ENCODE measurements at places on chromosomes 12 and 14.

DNA sequence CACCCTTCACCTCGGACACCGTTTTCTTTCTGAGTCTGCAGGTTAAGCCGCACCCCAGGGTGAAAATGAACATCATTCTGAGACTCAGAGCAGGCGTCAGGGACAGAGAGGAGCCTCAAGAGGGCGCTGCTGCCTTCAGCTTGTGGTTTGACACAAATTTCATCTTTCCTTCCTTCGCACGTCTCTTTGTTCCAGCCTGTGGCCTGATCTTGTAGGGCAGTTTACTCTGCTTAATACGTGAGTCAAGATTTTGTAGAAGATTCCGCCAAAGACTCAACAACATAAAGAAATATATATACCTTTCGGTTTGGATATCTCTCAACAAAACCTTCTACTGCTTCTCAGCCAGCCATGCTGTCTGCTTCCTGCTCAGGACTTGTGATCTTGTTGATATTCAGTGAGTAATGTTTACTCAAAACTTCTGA, 329.3 kb upstream of the OR4E1 start:
- no peak for DNase-seq
- no peak overlapping the region for H3K27ac ChIP-seq
- no peaks in the 10 kb centered on the region for H3K27me3 ChIP-seq
- no peak overlapping the region for H3K4me3 ChIP-seq
- no peaks in the 10 kb centered on the region for H3K36me3 ChIP-seq

GRCh38 chr14:81946834-81947798, 413.5 kb upstream of the SEL1L start:
- no peaks in the 10 kb centered on the region for H3K36me3 ChIP-seq
- H3K27ac ChIP-seq = no peak overlapping the region
- H3K27me3 ChIP-seq = no peaks in the 10 kb centered on the region

- no peaks in the 10 kb centered on the region for H3K27me3 ChIP-seq
- peak within 1 kb of the TSS; percentile 21 for H3K4me3 ChIP-seq
- H3K36me3 ChIP-seq = no peaks in the 10 kb centered on the region
Observed at GRCh38 chr12:57738661-57739237, at the start of gene AGAP2. Gene AGAP2 (minus strand): TSS chr12:57738742. CDS start chr12:57738246, 496 bp downstream.

DNA sequence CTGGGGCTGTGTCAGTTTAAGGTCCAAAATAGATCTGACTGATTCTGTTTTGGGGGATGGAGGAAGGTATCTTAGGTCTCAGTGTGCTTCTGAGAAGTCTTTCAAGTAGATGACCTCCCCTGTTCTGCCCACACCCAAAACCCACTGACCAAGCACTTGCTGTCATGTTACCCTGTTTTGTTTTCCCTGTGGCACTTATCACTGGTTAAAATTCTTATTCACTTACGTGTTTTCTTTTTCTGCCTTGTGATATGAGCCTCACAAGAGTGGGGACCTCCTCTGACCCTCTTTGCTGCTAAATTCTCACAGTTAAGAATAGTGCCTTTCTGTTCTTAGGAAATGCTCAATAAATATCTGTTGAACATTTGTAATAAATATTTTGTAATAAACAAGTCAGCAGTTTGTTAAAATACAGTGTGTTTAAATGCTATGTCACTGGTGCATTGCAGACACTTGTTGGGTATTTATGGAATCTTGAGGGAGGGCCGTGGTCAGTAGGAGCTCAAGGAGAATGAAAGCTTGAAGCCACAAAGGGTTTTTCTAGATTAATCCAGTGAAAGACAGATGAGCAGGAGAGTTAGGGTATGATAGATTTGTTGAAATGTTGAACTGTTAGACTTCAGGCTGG, 20.9 kb downstream of the PLEKHA5 start:
- H3K27me3 ChIP-seq = no peaks in the 10 kb centered on the region
- no peak for DNase-seq
- no peaks in the 10 kb centered on the region for H3K36me3 ChIP-seq
- peaks cover 11% of the 10 kb centered on the region for H3K4me1 ChIP-seq
- H3K27ac ChIP-seq = peak overlapping the region; percentile 76

DNA sequence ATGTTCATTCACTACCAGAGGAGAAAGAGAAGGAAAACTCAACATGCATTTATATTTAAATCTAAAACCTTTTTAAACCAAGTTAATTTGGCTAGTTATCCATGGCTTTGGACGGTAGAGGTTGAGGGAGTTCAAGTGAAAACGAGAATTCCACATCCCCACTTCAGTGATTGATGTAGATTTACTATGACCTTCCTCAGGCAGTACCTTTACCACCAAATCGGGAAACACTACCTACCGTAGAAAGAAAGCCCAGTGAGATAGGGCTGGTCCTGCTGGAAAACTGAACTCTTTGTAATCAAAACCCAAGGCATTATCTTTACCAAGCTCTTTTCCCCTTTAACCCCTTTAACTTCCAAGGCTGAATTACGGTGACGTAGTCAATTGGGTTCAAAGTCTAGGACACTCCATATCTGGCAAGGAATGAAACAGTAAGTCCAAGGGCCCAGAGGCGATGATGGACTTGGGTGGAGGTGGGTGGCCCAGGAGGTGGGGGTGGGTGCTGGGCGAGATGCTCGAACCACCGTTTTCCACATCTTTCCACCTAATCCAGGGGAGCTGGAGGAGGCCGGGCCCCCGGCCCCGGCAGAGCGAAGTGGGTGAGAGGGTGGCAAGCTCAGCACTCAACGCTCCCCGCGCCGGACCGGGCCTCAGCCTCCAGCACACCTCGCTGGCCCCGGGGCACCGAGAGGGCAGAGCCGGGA, 618 bp downstream of the SEC23A start:
- H3K27ac ChIP-seq = peak overlapping the region; percentile 97
- H3K27me3 ChIP-seq = no peaks in the 10 kb centered on the region
- peak overlapping the region; percentile 93 for H3K4me3 ChIP-seq

DNA sequence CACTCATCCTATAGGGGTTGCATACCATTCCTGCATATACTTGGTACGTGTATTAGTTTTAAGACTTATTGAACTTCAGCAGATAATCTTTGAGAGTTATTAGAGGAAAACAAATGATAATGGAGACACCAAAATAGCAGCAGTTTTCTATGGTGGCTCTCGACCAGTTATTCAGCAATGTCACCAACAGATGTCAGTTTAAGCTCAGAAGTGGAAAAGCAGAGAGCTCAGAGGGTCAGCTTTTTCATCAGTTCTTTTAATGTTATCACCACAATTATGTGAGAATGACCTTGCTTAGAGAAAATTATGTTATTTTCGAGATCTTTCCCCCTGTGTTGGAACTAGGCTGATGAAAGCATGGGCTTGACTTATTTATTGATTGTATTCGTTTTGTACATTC, 32.0 kb downstream of the PTPN11 start:
- no peaks in the 10 kb centered on the region for H3K4me1 ChIP-seq
- DNase-seq = no peak
- no peak overlapping the region for H3K27ac ChIP-seq
- peaks cover 5% of the 10 kb centered on the region for H3K36me3 ChIP-seq
- H3K27me3 ChIP-seq = no peaks in the 10 kb centered on the region

Data from aorta (tissue), 5 donors.